Kidney epithelial cell (primary cell): ENCODE measurements at places on chromosomes 11 and 22.

DNA sequence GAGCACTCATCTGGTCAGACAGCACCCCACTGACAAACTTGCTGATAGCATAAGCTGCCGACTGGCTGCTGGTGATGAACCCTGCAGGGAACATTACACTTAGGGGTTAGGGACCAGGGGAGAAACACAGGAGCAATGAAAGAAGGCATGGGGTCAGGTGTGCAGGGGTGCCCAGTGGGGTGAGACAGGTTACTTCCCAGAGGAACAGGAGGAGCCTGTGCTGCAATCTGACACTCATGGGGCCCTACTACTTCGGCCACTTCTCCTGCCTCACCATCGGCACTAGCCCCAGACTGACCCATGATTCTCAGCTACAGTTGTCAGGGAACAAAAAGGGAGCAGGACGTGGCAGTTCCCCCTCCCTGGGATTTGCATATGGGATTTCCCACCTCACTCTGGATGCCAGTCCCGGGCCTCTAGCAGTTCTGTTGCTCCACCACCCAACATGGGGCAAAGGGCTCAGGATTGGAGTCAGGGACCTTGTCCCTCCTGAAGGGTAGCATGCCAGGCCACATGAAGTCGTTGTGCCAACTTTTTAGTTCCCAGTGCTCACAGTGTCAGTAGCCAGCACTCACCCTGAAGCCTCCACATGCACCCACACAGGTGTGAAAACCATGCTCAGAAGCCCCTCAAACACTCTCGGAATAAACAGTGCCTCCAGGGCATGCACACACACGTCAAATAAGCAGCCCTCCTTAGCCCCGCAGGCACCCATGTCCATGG, 2.2 kb downstream of the SLC37A4 start:
- DNase-seq: no peak

DNA sequence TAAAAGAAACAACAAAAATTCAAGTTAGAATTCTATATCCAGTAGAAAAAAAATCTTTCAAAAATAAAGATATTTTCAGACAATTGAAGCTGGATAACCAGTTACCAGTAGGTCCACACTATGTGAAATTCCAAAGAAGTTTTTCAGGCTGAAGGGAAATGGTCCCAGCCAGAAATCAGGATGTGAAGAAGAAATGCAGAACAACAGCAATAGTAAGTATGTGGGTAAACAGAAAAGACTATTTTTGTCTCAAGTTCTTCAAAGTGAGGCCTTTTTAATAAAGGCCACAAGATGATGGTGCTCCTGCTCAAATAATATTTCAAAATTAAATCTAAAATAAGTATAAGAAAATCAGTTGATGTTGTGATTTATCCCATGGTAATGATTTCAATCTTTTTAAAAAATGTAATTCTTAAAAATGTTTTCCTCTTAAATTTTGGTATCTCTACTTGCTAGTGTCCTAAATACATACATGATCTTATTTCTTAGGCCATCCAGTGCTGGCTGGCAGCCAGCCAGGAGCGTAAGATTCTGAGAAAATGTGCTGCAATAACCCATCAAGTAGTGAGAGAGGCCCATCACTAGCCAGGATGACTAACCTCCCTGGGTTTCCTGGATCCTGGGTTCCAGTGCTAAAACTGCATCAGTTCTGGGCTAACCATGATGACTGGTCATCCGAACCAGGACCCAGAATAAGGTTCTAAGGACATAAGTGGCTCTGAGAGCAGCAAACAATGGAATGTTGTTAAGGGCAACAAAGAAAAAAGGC, 15.6 kb upstream of the UCP3 start:
- no peak for DNase-seq

DNA sequence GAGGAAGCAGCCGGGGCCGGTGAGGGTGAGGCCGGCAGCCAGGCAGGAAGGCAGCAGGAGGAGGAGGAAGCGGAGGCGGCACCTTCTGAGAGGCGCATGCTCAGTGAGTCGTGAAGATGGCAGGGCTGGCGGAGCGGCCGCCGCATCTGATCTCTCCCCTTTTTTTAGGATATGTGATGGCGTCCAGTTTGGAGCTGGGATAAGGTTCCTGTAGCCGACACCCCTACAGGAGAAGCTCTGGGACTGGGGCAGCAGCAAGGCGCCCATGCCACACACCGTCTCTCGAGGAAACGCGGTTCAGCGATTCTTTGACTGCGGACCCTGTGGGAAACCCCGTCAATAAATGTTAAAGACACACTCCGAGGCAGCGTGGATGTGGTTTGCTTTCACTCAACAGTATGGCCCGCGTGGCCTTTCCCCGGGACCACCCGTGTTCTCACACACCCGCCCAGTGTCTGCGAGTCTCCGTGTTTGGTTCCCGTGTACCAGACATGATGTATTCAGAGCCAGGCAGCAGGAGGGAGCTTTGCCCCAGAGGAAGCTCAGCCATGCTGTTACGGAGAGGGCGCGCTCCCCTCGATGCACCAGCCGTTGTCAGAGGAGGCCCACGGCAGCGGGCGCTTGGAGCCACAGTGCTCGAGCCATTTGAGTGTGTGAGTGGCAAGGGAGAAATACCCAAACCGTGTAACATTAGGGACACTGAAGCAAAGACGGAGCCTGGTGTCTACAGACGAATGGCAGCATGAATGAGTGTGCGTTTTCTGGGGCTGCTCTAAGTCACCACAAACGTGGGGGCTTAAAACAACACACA, 27.7 kb upstream of the PARVB start:
- no peak for DNase-seq

GRCh38 chr11:61037441-61038093, 64.7 kb upstream of the CD5 start:
- no peak for DNase-seq

DNA sequence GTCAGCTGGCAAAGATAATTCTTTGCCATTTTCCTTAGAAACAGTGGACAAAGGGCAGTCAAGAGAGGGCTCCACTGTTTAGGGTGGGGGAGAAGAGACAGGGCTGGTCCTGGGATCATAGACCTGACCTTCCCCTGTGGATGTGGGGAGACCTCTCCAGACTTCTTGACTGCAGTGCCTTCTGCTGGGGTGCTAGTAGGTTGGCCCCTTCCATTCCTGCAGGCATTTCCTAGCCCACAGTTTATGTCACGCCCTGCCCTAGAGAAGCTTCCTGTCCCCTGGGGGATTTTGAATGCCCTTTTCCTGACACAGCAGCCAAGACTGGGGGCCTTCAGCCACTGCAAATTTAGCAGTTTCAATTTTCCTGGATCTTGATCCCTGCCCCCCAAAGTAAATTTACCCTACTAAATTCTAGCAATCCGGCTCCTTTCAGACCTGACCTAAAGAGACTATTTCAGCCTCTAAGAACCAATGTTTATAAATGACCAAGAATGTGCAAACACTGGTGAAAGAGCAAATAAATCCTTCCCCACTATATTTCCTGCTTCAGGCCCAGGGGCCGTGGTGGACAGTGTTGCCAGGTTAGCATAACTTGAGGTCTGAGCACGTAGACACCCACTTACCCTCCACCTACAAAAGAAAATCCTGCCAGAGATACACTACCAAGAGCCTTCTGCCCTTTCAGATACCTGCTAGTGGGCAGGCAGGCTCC, 58.4 kb downstream of the PPFIBP2 start:
- no peak for DNase-seq

DNA sequence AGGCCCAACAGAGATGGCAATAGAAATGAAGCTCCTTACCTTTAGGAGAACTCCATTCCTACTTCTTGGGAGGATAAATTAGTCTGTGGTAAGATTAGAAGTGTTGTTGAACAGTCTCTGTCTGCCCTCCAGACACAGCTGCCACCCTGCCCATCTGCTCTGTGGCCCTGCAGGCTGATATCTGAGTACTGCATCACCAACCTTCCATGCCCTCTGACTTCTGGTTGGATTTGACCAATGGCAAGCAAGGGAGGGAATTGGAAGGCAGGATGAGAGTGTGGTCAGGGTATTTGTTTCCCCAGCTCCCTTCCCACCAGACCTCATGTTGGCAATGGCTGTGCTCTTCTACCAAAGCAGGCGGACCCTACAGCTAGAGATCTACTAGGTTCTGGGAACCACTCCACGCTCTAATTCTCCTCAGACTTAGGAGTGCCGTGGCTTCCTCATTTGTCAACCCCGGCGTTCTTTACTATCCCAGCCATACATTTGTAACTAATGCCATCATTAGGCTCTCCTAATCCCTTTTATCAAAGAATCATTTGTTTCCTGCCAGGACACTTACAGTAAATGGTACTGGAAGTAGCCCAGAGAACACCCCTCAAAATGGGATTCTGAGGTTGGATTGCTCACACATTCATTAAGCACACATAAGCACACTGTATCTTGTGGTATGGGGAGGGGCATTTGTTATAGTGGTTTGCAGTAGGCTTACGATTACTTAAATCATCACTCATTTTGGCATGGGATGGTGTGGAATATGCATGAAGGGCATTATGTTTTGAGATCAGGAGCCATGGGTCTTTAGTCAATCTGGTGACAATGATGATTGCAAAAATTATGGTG, 35.4 kb upstream of the CD44 start:
- DNase-seq: no peak

- DNase-seq: no peak
These were observed 263.9 kb downstream of the NXPE2 start for GRCh38 chr11:114942207-114942606.

- DNase-seq: no peak
These were observed 352.3 kb upstream of the B3GAT1 start for GRCh38 chr11:134764367-134764766.
